HEK293T (cell line): ENCODE measurements at places on chromosomes 2 and 18.

DNA sequence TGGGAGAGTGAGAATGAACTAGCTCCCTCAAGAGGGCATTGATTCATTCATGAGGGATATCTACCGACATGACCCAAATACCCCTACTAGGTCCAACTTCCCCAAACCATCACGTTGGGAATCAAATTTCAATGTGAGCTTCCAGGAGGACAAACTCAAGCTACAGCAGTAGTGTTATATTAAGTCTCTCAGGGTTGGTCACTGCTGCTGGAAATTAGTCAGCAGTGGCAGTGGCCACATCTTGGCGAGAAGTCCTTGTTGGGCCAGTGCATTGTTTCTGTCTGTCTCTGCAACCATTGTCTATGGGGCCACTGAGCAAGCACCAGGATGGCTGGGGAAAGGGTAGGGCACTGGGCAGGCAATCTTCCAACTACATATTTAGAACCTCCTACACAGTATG is 47.5 kb downstream of the THUMPD2 start:
- no peak for DNase-seq

GRCh38 chr2:138877421-138877820 is 97.2 kb upstream of the NXPH2 start:
- DNase-seq = no peak

- no peak for DNase-seq
Measured at GRCh38 chr2:161147856-161148255, 12.4 kb upstream of the TANK start.

GRCh38 chr2:241821460-241822263 is 12.7 kb downstream of the NEU4 start:
- no peak for DNase-seq

GRCh38 chr2:3208179-3208578 is 169.4 kb downstream of the EIPR1 start:
- no peak for DNase-seq
